Stimulated activated CD4-positive, alpha-beta T cell treated with anti-CD3 and anti-CD28 coated beads, Interleukin-1b, Interleukin-23, amount 100 ng/mL, for 1 hour (primary cell): ENCODE measurements at places on chromosomes 3 and 15.

DNA sequence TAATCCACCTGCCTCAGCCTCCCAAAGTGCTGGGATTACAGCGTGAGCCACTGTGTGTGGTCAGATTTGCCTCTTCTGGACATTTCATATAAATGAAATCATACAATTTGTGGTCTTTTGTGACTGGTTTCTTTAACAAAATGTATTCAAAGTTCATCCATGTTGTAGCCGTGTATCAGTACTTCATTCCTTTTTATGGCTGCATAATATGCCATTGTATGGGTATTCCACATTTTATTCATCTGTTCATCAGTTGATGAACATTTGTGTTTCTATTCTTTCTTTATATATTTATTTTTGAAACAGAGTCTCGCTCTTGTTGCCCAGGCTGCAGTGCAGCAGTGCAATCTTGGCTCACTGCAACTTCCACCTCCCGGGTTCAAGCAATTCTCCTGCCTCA lies 25.8 kb downstream of the WDR76 start:
- DNase-seq: no peak

DNA sequence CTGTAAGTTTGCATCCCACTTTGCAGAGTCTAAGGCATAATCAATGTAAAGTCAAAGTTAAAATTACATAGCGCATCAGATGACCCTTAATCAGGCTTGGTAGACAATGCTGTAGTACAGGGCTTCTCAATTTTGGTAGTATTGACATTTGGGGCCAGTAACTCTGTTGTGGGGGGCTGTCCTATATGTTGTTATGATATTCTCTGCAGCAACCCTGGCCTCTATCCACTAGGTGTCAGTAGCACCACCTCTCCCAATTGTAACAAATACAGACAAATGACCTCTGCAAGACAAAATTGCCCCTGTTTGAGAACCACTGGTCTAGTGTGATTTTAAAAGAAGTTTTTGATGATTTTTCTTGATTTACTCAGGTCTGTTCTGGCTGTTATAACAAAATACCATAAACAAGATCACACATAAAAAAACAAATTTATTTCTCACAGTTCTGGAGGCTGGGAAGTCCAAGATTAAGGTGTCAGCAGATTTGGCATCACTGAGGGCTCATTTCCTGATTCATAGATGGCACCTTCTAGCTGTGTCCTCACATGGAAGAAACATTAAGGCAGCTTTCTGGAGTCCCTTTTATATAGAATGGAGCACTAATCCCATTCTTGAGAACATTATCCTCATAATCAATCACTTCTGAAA lies 37.6 kb upstream of the SLC9A9 start:
- DNase-seq: peak; percentile 0

DNA sequence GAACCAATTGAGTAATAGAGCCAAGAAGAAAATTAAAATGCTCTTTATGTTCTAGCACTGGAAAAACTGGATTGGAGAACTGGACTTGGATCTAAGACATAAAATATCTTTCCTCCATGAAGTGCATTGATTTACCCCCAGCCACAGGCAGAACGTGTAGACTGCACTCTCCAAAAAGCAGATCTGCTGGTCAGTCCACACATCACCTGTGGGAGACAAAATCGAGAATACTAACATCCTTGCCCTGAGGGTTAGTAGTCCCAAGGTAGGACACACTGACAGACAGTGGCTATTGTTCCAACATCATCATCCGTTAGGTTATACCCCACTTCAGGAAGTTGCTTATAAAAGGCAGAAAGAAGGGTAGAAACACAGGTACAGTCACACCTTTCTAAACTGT lies 257.1 kb upstream of the STT3B start:
- no peak for DNase-seq

- DNase-seq: no peak
Observed at GRCh38 chr3:25021816-25022215, 406.2 kb upstream of the RARB start.

- no peak for DNase-seq
Observed at GRCh38 chr3:192850451-192850981, 67.1 kb downstream of the MB21D2 start.

GRCh38 chr3:11120091-11120805 lies 34.0 kb upstream of the HRH1 start:
- no peak for DNase-seq

DNA sequence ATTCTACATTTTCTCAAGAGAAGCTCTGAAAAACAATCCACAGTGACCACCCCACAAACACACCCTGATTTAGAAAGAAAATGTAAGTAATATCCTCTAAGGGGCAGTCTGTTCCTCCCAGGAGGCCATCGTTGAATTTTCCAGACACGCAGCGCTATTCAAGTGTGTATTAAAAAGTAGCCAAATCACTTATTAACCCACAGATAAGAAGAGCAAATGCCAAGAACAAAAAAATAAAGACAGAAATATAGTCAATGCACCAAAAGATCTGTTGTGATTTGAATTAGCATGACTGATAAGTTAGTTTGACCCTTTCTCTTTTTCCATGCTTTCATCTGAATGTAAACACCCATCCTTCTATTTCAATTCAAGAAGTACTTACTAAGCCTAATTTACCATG lies 622.8 kb upstream of the ZNF385D start:
- DNase-seq: no peak

GRCh38 chr3:7682822-7683229 lies 818.8 kb upstream of the LMCD1 start:
- no peak for DNase-seq

GRCh38 chr3:55198554-55198953 lies 270.7 kb upstream of the LRTM1 start:
- DNase-seq: no peak

- no peak for DNase-seq
Observed at GRCh38 chr15:48486228-48486627, 155.0 kb downstream of the DUT start.

DNA sequence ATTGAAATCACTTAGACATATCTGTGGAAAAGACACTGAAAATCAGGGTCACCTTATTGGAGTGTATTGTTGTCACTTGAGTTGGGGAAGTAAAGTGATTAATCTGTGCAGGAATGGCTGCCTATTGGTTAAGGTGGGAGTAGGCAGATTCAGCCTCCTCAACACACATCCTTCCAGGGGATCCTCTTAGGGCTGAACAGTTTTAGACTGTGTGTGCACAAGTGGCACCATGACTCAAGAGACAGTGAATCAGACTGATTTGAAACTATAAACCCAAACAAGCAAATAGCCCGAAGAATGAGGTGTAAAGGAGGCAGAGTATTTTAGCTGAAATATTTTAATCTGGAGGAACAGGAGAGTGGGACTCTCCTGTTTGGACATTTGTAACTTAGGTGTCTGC lies 4.9 kb downstream of the ABHD17C start:
- DNase-seq: no peak

DNA sequence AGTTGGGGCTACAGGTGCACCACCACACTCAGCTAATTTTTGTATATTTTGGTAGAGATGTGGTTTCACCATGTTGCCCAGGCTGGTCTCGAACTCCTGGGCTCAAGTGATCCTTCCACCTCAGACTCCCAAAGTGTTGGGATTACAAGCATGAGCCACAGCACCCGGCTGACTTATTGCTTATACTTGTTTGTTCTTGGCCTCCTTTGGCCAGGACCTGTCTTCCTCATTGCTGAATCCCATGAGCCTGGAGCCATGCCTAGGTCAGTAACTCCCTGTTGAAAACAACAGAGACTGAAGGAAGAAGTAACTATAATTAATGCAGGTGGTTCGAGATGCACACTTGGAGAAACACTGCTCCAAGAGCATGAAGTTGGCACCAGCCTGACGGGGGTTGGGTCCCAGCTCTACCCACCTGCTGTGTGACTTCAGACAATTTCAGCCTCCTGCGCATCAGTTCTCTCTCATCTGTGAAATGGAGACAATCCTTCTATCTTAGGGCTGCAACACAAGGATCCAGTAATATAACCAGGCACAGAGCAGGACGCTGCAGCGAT lies 38.9 kb downstream of the CPN2 start:
- no peak for DNase-seq
